ENCODE measurements at places on chromosomes 4 and X. TPM values are rescaled to one million over a fixed set of nuclear protein-coding genes. Genes with fewer than 3 reads are reported as not detected.

Gene GPR78
- not detected for total RNA-seq

Gene GRK4
- 1.2 TPM for total RNA-seq

Gene STPG2
- total RNA-seq = 0.22 TPM

Gene RTL9
- total RNA-seq = not detected

Gene CXCL10
- total RNA-seq = not detected

Gene RBM41
- total RNA-seq = 5.9 TPM

Gene APLN
- not detected for total RNA-seq

DNA sequence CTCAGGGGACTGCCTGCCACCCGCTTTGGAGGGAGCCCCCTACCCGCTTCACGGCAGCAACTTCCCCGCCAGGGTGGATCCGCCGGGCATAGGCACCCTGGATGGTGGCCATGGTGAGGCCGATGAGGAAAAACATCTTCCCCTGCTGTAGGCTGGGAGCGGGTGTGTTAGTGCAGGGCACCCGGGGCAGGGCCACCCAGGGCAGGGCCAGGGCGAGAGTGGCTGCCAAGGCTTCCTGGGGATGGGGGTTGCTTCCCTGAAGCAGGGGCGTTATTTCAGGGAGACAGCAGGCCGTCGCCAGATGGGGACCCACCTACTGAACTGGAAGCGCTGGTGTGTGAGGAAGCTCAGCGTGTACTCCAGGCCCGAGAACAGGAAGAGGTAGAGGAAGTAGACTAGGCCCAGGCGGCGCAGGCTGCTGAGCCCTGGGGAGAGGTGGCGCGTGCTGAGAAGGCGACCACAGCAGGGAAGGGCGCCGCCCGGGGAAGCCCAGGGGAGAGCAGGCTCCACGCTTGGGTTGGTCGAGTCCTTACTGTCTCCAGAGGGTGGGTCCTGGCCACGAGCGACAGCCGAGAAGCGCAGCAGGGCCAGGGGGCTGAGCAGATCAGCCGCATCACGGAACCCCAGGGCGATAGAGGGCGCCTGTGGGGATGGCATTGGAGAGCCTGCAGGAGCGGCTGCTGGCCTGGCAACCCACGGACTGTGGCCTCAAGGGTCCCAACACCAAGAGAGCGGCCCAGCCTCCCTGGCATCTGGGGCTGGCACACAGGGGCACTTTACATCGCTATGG, 31.5 kb downstream of the NOP14 start:
- DNase-seq = peak; percentile 44

- no peak for DNase-seq
Measured at GRCh38 chr4:121462660-121463261, 81.9 kb upstream of the QRFPR start.

- DNase-seq = no peak
Measured at GRCh38 chrX:91122151-91122694, 312.4 kb upstream of the PABPC5 start.

GRCh38 chrX:44705817-44706551, 137.8 kb upstream of the DUSP21 start:
- no peak for DNase-seq

GRCh38 chr4:142307857-142308256, 538.2 kb downstream of the INPP4B start:
- no peak for DNase-seq

GRCh38 chr4:93829820-93830687, 1.5 kb downstream of the ATOH1 start:
- no peak for DNase-seq

- no peak for DNase-seq
Measured at GRCh38 chr4:91829531-91829930, 474.2 kb upstream of the GRID2 start.

- DNase-seq = no peak
Measured at GRCh38 chrX:140944710-140945109, 57.7 kb upstream of the SPANXB1 start.

GRCh38 chr4:169634975-169635374, 14.6 kb downstream of the CLCN3 start:
- DNase-seq = no peak

DNA sequence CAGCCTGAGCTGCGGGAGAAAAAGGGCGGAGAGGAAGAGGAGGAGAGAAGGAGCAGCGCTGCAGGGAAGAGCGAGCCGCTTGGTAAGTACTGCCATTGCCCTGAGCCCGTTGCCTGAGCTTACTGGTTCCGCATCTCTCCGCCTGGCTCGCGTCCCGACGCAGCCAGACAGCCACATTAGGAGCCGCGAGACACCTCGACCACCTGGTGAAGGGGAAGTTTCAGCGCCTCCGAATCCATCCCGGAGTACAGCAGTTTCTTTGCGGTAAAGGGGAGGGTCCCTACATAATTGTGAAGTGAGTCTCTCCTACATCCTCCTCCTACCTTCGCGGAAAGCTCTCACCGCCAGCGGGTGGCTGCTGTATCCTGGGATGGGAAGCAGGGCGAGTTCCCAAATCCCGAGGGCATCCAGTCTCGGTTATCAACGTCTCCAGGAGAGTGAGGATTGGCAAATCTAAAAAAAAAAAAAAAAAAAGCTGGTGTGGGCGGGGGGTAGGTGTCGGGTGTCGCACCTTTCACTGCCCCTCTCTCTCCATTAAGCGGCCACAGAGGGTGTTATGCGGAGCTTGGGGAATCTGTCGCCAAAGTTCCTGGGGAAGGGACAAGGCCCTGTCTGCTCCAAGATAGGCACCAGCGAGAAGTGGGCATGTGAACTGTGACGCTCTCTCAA, 7.9 kb downstream of the TBX22 start:
- no peak for DNase-seq

GRCh38 chrX:21004835-21005234, 369.4 kb upstream of the CNKSR2 start:
- no peak for DNase-seq

- DNase-seq = no peak
Measured at GRCh38 chr4:168521721-168522120, 24.9 kb downstream of the PALLD start.

DNA sequence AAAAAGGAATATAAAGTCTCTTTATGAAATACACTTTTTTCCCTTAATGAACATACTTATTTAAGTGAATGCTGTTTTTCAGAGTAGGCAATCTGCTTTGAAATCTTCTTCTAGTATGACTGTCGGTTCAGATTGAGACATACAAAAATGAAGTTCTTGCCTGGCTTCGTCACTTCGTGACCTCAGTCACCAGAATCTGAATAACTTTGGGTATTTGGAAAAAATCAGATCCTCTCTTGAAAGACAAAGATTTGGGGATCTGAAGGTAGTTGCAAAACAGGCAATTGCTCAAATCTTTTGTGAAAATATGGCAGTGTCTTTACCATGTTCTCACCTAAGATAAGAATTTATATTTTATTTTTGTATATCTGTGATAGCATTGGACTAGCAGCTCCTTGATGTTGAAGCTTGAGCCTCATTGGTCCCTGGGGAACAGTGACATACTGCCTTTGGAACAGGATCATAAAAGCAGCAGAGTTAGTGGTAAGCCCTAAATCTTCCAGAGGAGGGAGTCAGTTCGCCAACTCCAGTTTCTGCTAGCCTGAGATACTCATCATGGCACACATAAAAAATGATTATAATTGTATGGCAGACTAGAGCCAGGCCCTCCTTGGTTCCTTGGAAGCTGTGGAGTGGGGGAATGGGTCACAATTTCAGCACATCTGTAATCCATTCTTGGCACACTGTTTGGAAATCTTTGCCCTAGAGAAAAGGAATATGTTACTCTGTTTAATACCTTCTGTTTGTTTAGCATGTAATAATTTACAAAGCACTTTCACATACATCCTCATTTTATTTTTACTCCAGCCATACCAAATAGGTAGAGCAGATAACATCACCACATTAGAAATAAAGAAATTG, 5.0 kb downstream of the ARFIP1 start:
- no peak for DNase-seq

- no peak for DNase-seq
Measured at GRCh38 chr4:76782837-76783236, 115.1 kb downstream of the SOWAHB start.
